GM13976 (cell line): ENCODE measurements at places on chromosomes 5 and 9.

- DNase-seq: no peak
Observed at GRCh38 chr9:107613321-107613720, 123.8 kb upstream of the KLF4 start.

GRCh38 chr5:143055596-143056338, 285.6 kb downstream of the ARHGAP26 start:
- no peak for DNase-seq

DNA sequence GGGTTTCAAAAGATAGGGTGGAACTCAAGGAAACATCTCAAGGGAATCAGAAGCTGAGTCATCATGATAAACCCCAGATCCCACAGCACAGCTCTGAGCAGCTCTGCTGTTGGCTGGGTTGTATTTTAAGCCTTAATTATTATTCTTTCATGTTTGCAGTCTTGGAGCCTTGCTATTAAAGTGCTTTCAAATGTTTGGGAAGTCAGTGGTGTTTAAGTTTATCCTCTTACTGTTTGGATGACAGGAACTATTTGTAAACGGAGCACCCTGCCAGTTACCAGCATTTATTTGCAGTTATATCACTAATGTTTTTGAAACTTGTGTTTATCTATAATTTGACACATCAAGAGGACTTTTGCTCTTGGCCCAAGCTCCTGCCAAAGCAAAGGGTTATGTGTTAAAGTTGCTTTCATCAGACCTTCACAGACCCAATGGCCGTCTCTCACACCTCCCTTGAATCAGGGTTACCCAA, 141.1 kb upstream of the SPDL1 start:
- DNase-seq: no peak

DNA sequence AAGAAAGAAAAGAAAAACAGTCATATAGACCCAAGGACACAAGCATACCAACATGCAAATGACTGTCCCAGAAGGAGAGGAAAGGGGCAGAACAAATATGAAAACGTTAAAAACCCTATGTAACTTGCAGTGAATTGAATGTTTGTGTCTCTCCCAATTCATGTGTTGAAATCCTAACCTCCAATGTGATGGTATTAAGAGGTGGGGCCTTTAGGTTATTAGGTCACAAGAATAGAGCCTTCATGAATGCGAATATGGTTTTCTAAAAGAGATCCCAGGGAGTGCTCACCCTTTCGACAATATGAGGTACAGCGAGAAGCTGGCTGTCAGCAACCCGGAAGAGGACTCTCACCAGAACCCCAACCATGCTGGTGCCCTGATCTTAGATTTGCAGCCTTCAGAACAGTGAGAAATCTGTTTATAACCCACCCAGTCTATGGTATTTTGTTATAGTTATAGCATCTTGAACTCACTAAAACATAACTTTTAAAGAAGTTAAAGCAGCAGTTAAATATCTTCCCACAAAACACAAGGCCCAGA, 14.0 kb downstream of the HNRNPAB start:
- no peak for DNase-seq

DNA sequence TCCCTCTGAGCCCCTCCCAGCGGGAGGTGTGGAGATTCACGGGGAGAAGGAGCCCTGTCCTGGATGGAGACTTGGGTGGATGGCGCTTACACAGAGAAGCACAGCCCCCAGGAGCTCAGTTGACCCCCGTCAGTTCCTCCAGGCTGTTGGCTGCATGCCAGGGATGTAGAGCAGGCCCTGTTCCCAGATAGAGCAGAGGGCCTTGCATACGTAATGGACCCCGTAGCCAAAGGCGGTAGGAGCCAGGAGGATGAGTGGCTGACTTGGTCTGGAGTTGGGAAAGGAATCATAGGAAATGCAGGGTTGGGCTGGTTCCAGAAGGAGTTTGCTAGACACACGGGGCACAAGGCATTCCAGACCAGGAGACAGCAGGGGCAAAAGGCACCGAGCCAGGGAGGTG, 2.5 kb downstream of the PMPCA start:
- DNase-seq: no peak

GRCh38 chr5:38598296-38598993, 42.0 kb upstream of the LIFR start:
- no peak for DNase-seq

- DNase-seq: peak; percentile 80
Observed at GRCh38 chr5:139399501-139400121, 4.3 kb downstream of the SPATA24 start.

GRCh38 chr9:99269416-99269815, 47.3 kb downstream of the SEC61B start:
- no peak for DNase-seq

DNA sequence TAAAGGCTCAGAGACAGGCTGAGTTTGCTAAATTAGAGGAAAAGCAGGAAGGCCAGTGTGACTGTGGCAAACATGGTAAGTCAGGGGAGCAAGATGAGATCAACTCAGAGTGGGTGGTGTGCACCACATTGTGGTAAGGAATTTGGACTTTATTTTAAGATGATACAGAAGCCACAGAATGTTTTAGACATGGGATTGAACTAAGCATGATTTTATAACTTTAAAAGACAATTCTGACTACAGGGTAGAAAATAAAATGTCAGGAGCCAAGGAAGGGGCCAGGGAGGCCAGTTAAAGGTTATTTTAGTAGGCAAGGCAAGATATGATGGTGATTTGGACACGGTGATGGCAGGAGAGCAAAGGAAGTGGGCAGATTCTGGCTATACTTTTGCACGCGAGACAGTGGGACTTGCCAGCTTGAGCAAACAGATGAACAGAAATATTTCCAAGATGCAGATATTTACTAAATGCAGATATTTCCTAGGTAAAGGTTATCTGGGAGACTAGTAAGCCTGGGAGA, 53.9 kb downstream of the TSSK1B start:
- no peak for DNase-seq

DNA sequence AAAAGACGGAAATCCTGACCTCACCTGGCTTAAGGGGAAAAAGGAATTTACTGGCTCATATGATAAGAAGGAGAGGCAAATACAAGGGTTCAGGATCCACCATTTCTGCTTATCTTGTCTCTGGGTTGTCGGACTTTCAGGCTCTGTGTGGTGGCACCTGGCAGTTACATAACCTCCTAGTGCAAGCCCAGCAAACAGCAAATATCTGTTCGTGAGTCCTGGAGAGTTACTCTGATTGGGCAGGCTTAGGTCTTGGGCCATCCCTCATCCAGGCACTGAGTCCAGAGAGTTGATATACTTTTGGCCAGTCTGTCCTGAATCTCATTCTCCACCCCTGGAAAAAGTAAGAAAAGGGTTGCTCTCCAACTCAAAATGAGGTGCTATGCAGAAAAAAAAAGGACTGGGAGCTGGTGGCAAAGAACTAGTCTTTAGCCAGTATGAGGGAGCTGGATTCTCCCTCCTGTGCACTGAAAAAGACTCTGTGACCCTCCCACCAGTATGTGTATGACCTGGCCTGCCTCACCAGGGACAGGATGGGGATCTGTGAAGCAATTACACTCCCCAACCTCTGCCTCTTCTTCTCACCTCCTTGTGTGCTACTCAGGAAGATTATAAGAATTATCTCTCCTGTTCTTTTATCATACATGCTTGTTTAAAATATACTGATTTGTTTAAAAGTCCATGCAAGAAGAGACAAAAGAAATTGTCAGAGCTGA, 282.9 kb downstream of the ARHGAP26 start:
- DNase-seq: no peak

GRCh38 chr9:32360983-32361673, 23.3 kb upstream of the ACO1 start:
- no peak for DNase-seq

- no peak for DNase-seq
Observed at GRCh38 chr5:76851728-76852369, 2.0 kb downstream of the S100Z start.

DNA sequence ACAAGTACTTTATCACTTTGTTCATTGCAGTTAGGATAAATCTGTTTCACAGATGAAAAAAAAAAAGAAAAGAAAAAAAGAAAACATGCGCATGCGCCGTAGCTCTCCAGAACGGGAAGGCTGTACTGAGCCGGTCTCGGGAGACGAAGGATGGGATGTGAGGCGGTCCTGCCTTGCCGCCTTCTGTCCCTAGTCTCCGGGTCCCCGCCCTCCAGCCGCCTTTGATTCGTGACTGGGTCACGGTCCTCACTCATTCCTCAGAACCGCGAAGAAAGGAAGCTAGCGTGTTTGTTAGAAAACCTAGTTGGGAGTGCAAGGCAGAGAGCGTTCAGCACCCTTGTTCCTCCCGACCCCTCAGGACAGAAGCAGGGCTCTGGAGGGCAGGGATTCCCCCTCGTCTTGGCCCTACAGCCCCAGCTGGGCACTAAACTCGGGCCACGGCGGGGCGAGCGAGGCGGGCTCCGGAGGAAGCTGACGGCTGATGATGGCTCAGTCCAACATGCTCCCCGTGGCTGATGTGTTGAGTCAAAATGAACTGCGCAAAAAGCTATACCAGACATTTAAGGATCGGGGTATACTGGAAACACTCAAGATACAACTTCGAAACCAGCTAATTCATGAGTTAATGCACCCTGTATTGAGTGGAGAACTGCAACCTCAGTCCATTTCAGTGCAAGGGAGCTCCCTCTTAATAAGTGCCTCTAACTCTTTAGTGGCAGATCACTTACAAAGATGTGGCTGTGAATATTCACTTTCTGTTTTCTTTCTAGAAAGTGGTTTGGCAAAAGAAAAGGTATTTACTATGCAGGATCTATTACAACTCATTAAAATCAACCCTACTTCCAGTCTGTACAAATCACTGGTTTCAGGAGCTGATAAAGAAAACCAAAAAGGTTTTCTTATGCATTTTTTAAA, 40.0 kb downstream of the CPLANE1 start:
- peak; percentile 76 for DNase-seq

DNA sequence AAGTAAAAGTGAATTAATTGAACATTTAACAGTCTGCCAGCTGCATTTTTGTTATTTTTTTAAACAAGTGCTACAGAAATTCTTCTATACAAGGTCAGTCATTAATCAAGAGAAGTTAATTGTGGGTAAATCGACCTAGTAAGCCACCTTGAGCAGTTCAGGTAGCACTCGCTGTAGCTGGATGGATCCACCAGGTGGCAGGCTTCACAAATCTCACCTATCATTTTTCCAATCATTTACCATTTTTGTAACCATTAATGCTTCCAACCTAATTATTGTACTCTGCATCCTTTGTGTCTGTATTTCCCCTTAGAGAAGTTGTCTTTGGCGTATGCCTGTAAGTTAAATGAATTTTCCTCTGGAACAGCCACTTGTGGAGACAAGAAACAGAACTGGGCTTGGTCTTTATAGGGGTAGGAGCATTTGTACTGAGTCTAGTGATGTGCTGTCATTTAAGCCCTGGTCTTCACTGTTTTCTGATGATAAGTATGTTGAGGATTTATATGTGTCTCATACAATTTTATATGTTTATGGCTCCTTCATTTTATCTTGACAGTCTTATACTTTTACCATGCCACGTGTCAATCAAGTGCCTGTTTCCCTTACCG, 39.5 kb downstream of the CD180 start:
- DNase-seq: peak; percentile 57

DNA sequence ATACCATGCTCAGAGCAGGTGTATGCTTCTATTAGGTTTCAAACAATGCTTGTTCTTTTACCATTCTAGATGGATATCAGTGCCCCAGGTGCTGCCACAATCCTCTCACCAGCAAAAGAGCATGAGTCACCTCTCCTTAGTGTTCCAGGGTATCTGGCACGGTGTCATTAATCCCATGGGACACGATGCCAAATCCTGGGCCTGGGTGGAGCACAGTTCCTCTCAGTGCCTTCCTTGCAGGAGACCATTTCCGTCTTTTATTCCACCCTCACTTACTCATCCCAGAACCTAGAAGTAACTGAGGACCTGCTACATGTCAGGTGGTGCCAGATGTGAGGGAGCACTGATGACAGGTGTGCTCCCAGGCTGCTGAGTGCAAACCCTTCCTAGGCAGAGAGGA, 1.3 kb upstream of the OR13J1 start:
- DNase-seq: no peak

DNA sequence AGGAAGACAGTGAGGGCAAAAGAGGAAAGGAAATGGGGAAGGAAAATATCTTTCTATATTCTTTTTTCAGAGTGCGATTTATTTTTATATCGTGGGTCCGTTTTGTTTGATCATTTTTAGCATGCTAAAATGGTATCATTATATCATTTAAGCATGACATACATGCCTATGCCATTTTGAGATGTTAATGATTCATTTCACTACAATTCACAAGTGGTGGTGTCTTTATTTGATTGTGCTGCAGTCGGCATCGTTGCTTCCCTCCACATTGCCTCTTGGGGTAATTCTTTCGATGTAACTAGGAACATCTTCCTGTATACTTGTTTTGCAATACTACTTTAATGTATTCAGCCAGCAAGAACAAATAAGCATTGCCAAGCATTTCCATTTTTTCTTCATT, 145.2 kb downstream of the CFAP90 start:
- no peak for DNase-seq

DNA sequence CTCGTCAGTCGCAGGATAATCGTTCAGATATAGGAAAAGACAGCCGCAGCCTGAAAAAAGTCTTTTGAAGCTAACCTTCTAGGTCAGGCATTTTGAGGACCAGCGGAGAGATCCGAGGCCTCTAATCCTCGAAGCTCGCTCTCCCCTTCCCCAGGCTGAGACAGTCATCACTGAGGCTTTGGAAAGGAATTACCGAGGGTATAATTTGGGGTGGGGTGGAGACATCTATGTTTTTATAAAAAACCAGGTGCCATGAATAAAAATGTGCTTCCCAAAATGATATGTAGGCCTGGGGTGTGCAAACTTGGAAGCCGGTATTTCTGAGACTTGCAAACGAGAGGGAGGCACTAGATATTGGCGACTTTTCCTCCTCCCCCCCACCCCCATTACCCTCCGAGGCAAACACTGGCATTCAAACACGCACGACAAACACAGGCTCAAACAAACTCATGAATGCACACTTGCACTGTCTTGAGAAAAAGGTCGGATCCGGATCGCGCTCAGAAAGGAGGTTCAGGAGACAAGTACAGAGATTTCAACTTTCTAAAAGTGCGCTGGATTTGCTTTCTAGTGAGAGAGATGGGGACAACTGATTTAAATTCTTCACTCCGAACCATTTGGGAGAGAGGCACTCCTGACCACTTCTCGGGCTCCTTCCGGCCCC, 935 bp upstream of the MSX2 start:
- no peak for DNase-seq

- DNase-seq: no peak
Observed at GRCh38 chr5:93794954-93795353, 53.6 kb upstream of the POU5F2 start.

GRCh38 chr5:81708889-81709288, 42.0 kb downstream of the SSBP2 start:
- DNase-seq: no peak

DNA sequence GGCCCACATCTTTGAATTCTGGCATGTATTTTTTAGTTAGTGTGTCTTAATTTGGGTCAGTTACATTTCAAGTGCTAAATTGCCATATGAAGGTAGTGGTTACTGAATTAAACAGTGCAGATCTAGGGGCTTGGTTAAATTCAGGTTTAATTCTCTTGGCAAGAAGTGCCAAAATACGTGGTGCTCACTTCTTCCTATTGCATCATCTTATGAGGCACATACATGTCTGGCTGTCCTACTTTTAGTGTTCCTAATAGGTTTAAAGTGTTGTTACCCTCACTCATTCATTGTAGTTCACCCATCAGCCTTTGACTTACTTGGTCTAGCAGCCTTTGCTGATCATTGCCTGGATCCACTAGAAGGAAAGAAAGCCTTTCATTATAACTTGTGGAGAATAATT, 59.5 kb downstream of the RPS6 start:
- no peak for DNase-seq
